Activated CD4-positive, alpha-beta T cell treated with anti-CD3 and anti-CD28 coated beads, Interleukin-2, amount 10 ng/mL, durations not matched to agents 7 days and 5 days (primary cell): ENCODE measurements at places on chromosomes 4 and X.
A peak's percentile ranks its signal among the peaks of the same experiment; 100 is the strongest.

- DNase-seq, result no peak
Measured at GRCh38 chr4:172998527-172999469, 169.8 kb upstream of the GALNT7 start.

DNA sequence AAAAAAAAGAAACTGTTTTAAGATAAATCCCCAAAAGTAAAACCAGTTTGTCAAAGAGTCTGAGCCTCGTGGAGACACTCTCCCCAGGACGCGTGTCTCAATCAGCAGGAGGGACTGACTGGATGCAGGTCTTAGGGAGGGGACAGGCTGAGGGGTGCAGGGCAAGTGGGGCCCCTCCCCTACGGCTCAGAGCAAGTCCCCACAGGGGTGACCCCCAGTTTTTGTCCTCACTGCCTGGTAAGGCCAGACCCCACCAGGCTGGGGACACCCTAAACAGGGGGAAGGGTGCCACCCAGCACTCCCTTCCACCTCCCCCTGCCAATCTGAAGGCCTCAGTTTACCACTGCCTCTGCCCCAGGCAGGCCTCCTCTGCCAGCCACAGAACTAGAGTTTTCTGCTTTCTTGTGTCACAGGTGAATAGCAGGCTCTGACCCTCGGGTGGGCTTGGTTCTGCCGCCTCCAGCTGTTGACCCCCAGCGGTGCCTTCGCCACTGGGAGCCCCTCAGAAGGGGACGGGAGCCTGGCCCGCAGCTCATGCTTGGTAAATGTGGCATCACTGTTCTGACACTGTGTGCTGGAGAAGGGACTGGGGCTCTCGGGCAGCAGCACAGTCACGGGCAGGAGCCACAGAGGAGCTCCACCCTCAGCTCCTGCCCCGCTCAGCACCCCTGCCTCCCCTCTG lies 69.8 kb upstream of the MXD4 start:
- DNase-seq, result no peak

- DNase-seq, result no peak
Measured at GRCh38 chr4:107711831-107712230, 8.2 kb downstream of the PAPSS1 start.

- DNase-seq, result no peak
Measured at GRCh38 chr4:15186149-15186548, 183.9 kb downstream of the CPEB2 start.

DNA sequence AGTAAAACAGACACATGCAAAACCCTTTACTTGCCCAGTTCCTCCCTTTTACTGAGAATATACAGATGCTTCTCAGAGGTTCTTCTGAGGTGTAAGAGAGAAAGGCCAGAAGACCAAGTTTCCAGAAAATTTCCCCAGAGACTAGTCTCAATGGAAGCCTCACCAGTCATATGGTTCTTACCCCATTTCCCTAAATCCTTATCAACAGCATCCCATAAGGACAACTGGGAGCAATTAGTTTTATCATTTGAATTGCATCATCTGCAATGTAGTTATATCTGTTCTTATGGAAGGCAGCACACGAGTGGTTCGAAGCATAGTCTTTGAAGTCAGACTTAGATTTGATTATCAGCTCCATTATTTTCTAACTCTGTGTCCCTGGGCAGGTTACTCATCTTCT lies 203.6 kb upstream of the PPARGC1A start:
- DNase-seq, result no peak

DNA sequence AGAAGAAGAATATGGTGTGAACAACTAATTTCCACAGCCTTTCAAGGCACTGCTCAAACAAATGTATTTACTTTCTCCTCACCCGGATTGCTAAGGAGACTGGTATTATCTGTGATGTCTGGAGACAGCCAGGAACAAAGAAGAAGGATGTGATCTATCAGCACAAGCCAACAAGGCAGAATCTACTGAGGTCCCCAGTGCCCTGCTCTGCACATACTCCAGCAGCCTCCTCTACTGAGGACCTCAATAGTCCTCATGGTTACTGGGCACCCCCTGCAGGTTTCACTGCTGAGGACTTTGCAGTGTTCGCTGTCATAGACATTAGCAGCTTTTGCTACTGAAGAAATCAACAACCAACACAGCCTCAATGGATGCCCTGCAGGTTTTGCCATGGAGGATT lies 930.1 kb downstream of the ADGRL3 start:
- no peak for DNase-seq

- no peak for DNase-seq
Measured at GRCh38 chrX:108165383-108166111, 74.0 kb downstream of the ATG4A start.

DNA sequence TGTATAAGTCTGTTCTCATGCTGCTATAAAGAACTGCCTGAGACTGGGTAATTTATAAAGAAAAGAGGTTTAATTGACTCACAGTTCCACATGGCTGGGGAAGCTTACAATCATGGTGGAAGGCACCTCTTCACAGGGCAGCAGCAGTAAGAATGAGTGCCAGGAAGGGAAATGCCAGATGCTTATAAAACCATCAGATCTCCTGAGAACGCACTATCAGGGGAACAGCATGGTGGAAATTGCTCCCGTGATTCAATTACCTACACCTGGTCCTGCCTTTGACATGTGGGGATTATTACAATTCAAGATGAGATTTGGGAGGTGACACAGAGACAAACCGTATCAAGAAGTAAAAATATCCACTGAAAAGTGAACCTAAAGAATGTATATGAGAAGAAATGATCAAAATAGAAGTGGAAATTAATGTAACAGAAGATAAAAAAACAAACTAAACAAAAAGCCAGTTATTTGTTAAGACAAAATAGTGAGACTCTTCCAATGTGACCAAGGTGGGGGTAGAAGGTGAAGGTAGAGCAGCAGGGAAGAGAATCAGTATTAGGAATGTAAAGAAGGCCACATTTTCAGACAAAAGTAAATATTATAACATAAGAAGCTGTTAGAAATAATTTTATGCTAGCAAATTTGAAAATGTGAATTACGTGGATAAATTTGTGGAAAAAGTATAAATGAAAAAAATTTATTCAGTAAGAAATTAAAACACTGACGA lies 372.9 kb downstream of the NKX6-1 start:
- no peak for DNase-seq

- DNase-seq, result no peak
Measured at GRCh38 chrX:15747626-15748173, 9.6 kb downstream of the CA5B start.

DNA sequence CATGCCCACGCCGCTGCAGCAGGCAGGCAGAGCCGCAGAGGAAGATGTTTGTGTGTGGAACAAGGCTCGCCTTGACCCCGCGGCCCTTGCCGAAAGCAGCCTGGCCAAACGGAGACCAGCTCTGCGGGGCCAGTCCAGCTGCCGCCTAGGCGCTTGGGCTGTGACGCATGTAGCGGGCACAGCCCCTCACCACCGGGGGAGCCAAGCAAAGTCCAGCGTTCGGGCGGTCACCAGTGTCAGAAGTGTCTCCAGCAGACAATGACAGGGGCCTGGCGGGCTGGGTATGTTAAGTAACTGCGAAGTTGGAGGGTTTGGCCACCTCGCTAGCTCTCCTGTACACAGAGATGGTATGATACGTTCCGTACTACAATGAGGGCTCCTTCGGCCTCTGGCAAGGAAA lies 1.3 kb downstream of the AMER1 start:
- no peak for DNase-seq

DNA sequence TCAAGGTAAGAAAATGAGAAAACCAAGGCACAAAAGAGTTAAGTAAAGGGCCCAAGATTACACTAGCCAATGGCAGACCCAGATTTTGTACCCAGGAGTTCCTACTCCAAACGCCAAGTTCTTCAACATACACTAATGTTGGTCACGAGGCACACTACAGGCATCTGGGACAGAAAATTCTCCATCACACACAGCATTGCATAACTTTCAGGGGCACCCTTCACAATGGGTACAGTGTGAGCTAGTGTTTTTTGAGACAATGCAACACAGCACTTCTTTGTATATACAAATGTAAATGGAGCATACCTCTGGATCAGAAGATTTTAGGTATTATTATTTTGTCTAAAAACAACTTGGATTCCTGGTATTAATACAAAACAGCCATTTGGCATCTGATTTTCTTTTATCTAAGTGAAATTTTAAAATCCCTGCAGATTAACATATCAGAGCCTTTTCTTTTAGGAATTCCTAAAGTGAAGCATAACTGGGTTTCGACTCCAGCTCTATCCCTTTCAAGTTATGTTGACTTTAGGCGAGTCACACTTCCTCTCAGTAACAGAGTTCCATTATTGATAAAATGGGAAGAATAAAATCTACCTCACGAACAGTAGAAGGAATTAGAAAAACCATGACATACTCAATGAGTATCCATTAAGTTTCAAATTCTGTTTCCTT lies 41.1 kb downstream of the ADGRA3 start:
- no peak for DNase-seq

- peak; percentile 49 for DNase-seq
Measured at GRCh38 chrX:151680805-151681204, 14.5 kb upstream of the PRRG3 start.

GRCh38 chrX:41085878-41086626 lies 807 bp downstream of the USP9X start:
- DNase-seq, result peak; percentile 33

- no peak for DNase-seq
Measured at GRCh38 chrX:50635817-50636365, 165.3 kb upstream of the DGKK start.

- no peak for DNase-seq
Measured at GRCh38 chr4:15348236-15348635, 79.6 kb upstream of the C1QTNF7 start.

DNA sequence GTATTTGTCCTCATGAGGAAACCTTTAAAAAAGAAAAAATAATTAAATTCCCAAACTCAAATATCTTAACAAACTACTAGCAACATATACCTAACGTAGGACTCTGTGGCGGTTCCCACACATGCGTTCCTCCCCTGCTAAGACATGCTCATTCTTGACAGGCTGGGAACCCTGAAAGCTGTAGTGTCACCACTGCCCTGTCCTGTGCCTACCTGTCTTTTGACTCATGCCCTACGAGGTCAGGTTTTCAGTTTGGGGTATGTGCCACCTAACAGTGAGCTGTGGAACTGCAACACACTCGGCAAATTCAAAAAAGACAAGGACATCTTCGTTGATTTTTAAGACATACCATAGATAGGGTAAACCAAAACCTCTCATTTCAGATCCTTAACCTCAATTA lies 17.8 kb downstream of the IDS start:
- DNase-seq, result no peak

- no peak for DNase-seq
Measured at GRCh38 chrX:2243913-2244460, 256.8 kb downstream of the DHRSX start.

- DNase-seq, result no peak
Measured at GRCh38 chrX:723781-724180, 93.2 kb downstream of the SHOX start.

GRCh38 chr4:125515016-125515415 lies 200.3 kb downstream of the FAT4 start:
- DNase-seq, result no peak

DNA sequence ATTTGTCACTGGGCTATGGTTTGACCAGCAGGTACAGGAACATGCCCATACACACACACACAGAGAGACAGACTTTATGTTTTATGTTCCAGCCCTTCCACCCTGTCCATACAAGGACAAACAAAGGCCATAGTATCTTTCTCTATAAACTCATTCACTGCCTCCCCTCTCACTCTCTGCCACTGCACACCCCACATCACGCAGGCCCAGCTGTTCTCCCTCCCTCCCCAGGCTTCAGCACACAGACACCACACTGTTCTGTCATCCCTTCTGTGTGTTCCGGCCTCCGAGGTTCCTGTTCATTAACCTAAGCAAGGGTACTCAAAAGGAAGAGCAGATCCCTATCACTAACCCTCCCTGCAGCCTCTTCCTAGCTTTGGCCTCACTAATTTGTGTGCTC lies 17.8 kb downstream of the LAS1L start:
- no peak for DNase-seq

GRCh38 chrX:149313871-149314371 lies 191.2 kb downstream of the IDS start:
- no peak for DNase-seq

GRCh38 chr4:157819693-157820464 lies 352.9 kb downstream of the GASK1B start:
- no peak for DNase-seq

GRCh38 chr4:150439451-150439933 lies 142.5 kb upstream of the MAB21L2 start:
- DNase-seq, result no peak

GRCh38 chrX:74351760-74352159 lies 47.8 kb downstream of the ZCCHC13 start:
- DNase-seq, result no peak

- no peak for DNase-seq
Measured at GRCh38 chr4:125338814-125339213, 24.1 kb downstream of the FAT4 start.

DNA sequence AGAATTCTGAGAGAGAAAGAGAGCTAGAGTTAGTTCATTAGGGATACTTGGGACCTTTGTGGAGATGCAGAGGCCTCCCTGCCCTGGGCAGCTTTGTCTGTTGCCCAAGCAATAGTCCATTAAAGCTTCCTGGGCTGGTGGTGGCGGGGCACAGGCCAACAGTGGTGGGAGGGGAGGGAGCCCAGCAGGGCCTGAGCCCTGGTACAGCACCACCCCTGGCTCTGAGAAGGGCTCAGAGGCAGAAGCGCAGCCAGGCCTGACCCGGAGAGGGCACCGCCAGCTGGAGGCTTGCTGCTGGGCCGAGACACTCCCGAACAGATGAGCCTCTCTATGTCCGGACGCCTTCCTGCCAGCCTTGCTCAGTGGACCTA lies 65.3 kb downstream of the EFNB1 start:
- DNase-seq, result no peak

GRCh38 chrX:31706466-31706865 lies 634.6 kb upstream of the FTHL17 start:
- no peak for DNase-seq

GRCh38 chrX:21167494-21167893 lies 206.7 kb upstream of the CNKSR2 start:
- DNase-seq, result no peak

GRCh38 chrX:50403903-50404302 lies 66.7 kb downstream of the DGKK start:
- DNase-seq, result no peak

GRCh38 chrX:10043386-10043785 lies 76.2 kb downstream of the CLDN34 start:
- no peak for DNase-seq

GRCh38 chr4:1862055-1862911 lies 6.3 kb upstream of the LETM1 start:
- no peak for DNase-seq

GRCh38 chrX:46770000-46770816 lies 11.3 kb upstream of the SLC9A7 start:
- no peak for DNase-seq
